ENCODE measurements at places on chromosomes 12 and 14. TPM values are rescaled to one million over a fixed set of nuclear protein-coding genes. Genes with fewer than 3 reads are reported as not detected.

Gene SYCP3
- total RNA-seq = 0.34 TPM

Gene PTGER2
- 37.8 TPM for total RNA-seq

Gene SDR9C7
- not detected for total RNA-seq

DNA sequence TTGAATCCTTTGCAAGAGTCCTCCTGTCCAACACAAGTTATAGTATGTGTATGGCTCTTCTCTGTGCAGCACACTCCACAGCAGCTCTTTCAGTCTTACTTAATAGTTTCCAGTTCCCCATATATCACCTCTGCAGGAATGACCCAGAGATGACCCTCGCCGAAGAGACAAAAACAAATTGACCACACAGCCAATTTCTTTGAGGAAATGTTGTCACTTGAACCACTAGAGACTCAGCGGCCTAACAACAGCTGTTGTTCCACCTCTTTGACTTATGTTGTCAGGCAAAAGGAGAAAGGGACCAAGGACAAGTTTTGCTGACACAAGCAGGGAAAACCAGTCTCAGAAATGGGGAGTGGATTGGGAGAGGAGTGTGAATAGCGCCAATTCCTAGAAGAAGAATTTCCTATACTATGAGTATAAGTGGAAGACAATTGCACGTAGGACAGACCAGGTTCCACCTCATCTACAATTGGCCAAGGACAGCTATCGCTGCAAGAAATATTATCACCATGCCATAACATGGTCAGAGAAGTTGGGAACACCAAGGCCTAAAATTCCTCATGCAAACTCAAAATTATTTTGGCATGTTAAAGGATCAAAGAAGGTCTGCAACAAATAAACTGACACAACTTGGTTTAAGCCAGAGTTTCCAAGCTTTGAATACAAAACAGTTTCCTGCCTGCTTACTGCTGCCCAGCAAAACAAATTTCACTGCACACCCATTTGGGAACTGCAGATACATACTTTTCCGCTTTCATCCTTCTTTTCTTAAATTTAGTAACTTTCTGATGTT lies 41.7 kb upstream of the ITPR2 start:
- peak; percentile 8 for DNase-seq

DNA sequence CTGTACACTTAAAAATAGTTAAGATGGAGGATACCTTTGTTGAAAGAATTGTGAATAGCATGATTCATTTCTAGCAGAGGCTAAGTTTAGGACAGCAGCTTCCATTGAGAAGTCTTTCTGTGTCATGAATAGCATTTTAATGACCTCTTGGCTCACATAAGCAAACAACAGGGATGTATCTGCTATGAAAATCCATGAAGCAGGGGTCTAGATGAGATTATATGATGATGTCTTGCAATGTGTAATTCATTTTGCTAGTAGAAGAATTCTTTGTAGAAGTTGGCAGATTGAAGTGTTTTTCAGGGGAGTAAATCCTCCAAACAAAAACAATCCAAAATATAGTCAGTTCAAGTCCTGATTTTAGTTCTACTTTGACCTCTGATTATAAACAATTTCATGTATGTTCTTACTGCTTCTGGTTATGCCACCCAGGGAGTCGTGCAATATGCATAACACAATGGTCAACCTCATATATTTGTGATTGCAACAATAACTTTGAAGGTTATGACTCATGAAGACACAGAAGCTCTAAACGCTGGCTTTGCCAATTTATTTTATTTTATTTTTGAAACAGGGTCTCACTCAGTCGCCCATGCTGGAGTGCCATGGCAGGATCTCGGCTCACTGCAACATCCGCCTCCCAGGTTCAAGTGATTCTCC lies 6.9 kb upstream of the RD3L start:
- no peak for DNase-seq

DNA sequence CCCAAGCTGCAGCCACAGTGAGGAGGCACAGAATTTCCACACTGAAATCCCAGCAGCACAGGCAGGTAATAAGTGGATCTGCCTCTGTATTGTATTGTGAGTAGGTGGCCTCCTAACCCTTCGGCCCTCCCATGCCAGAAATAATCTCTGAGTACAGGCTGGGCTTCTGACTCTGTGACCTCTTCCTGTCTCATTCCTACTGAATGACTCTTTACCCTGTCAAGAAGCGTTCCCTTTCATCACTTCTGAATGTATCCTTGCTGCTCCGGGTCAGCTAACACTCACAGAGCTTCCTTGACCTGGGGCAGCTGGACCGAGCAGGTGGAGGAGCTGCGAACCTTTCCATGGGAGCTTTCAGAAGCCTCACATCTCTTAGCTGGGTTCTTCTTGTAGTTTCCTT lies 119.6 kb downstream of the SLC8A3 start:
- no peak for DNase-seq

GRCh38 chr14:102020058-102020971 lies 55.9 kb downstream of the DYNC1H1 start:
- peak; percentile 99 for DNase-seq

GRCh38 chr14:56657604-56658003 lies 78.0 kb downstream of the TMEM260 start:
- DNase-seq = no peak

GRCh38 chr14:91061056-91061887 lies 831 bp upstream of the RPS6KA5 start:
- no peak for DNase-seq

DNA sequence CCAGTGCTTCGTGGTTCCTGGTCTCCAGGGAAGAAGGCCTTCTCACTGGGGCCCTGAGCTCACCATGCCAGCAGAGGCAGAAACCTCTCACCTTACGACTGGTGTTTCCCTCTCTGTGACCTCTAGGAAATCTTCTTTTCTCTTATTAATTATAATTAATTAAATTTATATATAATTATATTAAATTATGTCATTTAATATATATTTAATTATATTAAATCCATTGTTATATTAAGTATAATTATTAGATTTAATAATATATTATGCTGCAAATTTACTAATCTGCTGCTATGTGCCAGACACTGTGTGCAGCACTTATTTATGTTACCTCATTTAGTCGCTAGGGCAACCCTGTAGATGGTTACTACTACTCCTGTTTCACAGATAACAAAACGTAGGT lies 70.3 kb upstream of the MBIP start:
- no peak for DNase-seq
